ENCODE measurements at places on chromosomes 2 and 18.

GRCh38 chr2:212078103-212078502 is 460.5 kb downstream of the ERBB4 start:
- DNase-seq, result no peak

DNA sequence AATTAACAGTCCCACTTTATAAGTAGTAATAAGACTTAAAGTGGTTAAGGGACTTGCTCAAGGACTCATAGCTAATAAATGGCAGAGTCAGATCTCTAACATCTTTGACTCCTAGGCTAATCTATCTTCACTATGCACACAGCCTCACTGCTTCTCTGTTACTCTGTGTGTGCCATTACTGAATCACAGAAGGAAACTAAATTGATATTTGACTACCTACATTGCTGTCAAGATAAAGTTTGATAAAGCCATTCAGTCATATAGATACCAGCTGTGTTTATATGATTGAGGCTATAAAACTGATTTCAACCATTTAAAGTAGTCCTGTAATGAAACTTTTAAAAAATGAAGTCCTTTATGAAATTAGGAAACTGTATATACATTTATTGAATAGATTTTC is 10.9 kb downstream of the SLC39A10 start:
- DNase-seq, result no peak

- DNase-seq, result no peak
Observed at GRCh38 chr2:73173781-73174180, 28.6 kb upstream of the NOTO start.

DNA sequence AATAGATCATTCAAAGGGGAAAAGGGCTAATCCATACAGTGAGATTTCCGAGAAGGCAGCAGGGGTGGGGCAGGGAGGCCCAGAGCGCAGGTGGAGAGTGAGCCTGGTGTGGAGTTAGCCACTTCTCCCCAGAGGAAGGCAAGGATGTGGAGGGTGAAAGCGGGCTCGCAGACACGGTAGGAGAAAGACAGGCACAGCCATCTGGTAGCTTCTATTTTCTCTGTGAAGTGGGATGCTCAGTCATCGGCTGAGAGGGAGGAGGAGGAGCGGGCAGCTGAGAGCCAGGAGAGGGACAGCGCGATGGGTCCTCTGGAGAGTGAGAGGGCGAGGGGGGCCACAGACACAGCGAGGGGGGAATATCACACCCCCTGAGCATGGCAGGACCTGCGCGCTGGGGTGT is 153.3 kb upstream of the NDUFV2 start:
- DNase-seq, result no peak

- DNase-seq, result no peak
Observed at GRCh38 chr18:49944663-49945062, 131.3 kb upstream of the ACAA2 start.

DNA sequence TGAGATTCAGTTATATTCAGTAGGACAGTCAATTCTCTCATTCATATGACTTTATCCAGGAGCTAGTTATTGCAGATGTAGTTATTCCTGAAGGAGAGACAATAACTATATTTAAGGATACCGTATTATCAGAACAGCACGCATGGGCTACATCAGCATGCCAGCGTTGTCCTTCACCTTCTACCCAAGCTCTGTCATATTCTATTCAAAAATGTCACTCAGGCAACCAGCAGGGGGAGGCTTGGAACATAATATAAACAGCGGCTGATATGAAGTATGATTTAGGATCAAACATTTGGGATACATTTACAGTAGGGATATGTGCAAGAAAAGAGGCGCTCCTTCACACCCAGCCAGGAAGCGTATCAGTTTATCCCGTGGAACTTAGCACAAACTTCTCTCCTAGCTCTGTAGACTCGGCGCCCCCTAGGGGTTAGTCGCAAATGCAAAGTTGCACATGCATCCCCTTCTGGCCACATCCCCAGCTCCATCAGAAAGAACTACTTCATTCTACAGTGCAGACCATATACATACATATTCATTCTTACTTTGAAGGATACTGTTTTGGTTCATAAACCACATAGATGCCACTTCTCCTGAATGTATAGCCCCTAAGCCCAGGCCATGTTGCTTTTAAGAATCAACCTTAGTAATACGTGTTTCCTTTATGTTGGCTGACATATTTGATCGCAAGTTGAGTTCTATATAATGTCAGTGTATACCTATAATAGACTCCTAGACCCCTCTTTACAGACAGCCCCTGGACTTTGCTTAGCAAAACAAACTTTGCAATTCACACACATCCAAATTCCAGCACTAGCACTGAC is 759.4 kb downstream of the ADCYAP1 start:
- peak; percentile 20 for DNase-seq

DNA sequence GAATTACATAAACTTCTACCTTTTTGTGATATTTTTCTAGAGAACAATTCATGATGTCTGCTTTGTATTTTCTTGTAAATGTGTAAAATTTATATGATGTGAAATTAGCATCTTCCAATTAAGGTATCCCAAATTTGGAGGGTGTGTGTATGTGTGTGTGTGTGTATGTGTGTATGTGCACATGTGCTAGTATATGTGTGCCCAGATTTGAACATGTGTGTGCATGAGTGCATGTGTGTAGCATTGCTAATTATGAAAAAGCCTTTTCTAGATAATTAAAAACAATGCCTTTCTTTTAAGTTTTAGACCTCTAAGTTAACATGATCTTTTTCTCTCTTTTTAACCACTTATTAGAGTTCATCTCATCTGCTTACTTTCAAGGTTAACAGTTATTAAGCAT is 208.0 kb upstream of the SPOPL start:
- no peak for DNase-seq

DNA sequence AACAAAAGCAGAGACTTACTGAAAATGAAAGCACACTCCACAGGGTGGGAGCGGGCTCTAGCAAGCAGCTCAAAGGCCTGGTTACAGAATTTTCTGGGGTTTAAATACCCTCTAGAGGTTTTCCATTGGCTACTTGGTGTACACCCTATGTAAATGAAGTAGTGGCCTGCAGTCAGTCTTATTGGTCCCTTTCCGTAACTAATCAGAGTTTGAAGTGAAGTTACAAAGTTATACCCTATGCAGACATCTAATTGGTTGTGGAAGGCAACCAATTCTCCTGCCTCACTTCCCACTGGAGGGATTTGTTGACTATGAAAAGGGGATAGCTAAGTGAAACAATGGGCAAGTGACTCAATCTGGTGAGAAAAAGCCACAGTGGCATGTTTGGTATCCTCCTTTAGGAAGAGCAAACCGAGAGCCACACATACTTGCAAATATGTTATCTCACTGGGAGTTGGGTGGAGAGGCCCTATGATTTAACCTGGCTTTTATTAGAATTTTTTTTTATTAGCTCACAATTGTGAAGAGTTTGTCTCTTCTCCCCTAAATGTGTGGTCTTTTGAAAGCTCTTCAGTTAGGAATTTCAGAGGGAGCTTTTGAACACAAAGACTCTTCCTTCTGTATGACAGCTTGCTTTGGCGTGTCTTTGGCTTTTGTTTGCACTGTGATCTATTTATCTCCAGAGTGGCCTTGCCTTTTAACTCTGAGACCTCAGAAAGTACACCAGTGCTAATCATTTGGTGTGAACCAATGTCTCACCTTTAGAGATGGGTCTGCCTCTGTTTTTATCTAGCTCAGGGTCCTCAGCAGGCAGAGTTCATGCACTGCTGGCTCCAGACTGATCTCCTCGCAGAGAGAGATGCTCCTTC is 69.6 kb downstream of the MAP4K4 start:
- peak; percentile 40 for DNase-seq

- no peak for DNase-seq
Observed at GRCh38 chr2:239997686-239998409, 27.3 kb downstream of the NDUFA10 start.

DNA sequence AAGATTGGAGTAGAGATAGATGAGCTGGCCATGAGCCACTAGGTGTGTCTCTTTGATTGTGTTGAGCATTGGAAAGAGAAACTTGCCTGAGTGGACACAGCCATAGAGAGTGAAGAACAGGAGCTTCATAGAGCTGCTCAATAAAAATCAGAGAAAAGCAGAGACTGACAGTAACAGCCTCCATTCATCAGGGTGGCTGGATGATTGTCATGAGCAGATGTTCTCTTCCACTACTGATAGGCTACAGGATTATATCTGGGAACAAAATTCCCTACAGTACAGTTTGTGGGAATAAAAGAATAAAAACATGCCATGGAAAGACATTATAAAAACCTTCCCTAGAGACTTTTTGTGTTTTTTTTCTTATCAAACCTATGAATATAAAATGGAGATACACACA is 404.8 kb upstream of the ACVR2A start:
- no peak for DNase-seq

- peak; percentile 64 for DNase-seq
Observed at GRCh38 chr18:8937160-8938094, 165.1 kb upstream of the NDUFV2 start.

DNA sequence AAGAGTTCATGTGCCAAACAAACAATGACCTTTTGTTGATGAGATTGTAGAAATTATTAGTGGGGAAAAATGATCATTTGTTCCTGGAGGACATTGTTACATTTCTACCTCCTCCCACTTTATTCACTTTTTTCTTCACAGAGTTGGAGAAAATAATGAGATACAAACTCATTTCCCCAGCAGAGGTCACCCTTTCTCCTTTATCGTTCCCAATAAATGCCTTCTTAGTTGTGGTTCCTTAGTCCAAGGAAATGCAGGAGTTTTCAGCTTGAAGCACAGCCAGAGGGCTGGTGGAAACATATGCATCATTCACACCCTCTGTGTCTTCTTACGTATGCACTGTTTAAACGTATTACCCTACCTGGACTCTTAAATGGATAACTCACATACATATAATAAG is 108.8 kb downstream of the SLC4A3 start:
- peak; percentile 64 for DNase-seq

GRCh38 chr2:40213619-40214018 is 238.3 kb downstream of the SLC8A1 start:
- no peak for DNase-seq

- DNase-seq, result no peak
Observed at GRCh38 chr18:58590839-58591238, 38.1 kb downstream of the ALPK2 start.

- DNase-seq, result no peak
Observed at GRCh38 chr2:12326449-12327190, 390.1 kb upstream of the TRIB2 start.

DNA sequence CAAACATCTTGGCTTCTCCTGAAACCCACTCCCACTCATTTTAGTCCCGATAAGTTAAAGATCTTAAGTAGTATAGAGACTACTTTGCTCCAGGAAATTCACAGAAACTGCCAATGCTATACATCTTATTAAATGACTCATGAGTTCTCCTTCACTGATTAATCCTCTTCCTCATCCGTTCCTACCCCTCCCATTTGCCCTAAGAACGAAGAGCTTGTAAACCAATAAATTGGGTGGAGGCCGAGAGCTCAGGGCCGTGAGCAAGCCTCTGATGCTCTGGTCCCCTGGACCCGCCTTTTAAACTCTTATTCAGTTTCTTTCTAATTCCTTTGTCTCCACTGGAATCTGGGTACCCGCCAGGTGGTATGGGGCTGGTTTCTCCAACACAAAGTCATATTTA is 68.6 kb downstream of the METTL8 start:
- peak; percentile 34 for DNase-seq

DNA sequence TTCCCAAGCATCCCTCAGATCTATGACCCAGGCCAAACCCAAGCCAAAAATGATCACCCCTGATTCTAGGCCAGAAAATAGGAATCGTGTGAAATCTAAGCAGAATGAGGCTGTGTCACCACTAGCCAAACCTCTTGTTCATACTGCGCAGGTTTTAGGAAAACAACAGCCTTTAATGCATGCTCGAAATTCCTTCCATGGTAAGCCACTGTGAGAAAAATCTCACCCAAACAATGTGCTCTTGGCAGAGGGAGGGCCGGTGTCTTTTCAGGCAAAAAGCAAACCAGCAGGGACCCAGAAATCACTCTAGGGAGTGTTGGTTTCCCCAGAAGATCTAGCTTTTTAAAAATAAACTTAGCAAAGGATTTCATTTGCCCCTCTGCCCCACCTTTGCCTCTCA is 71.2 kb upstream of the FOSL2 start:
- DNase-seq, result no peak

DNA sequence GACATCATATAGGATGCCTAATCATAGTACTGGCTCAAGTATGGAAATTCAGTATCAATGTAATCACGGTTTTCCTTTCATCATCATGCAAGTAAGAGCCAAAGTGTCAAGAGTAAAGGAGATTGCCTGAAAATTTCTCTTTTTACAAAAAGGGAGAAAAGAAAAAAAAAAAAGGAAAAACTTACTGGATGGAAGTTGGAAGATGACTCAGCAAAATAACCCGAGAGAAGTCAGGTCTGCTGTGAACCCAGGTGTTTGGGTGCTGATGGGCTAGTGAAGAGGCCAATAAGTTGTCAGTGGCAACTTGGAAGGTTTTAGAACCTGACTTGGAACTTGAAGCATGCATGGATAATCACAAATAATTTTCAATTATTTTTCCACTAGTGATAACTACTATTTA is 441.9 kb upstream of the SLC14A2 start:
- DNase-seq, result no peak

- no peak for DNase-seq
Observed at GRCh38 chr18:48816554-48816953, 134.2 kb downstream of the SMAD7 start.

GRCh38 chr2:51304311-51304710 is 272.4 kb upstream of the NRXN1 start:
- no peak for DNase-seq

GRCh38 chr2:118671701-118672454 is 175.6 kb downstream of the EN1 start:
- DNase-seq, result no peak

- no peak for DNase-seq
Observed at GRCh38 chr2:156430980-156431358, 5.2 kb upstream of the GPD2 start.

DNA sequence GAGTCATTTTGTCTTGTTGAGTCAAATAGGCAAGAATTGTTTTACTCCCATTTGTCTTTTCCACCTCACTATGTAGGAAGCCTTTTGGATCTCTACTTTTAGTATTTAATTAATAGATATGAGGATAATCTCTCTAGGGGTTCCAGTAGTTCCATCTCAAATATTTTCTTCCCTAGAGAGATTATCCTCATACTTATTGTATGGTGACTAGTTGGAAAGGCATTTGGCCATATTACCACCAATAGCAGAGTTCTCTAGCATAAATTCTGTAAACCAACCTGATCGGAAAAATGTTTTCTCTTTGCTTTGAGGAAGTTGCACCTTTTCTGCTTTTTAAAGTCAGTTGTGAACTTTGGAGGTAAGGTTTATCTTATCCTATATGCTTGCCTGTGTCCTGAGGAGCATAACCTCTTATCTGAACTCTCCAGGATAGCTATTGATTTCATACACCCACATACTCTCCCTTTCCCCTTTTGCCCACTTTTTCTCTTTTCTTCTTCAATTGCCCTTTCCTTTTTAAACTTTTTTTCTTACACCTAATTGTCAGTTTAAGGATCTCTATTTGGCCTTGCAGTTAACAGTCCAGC is 100.8 kb downstream of the GALNT1 start:
- no peak for DNase-seq

GRCh38 chr18:76399613-76400391 is 95.2 kb downstream of the ZNF516 start:
- DNase-seq, result no peak

GRCh38 chr18:50791599-50792438 is 28.0 kb downstream of the MRO start:
- DNase-seq, result no peak

GRCh38 chr18:28003451-28003850 is 173.5 kb downstream of the CDH2 start:
- no peak for DNase-seq

- DNase-seq, result peak; percentile 48
Observed at GRCh38 chr2:179106676-179107428, 56.9 kb upstream of the CCDC141 start.

GRCh38 chr2:45855374-45855773 is 203.9 kb downstream of the PRKCE start:
- DNase-seq, result no peak

Data from RWPE1 (cell line).